ENCODE measurements at places on chromosomes 7 and 10. TPM values are rescaled to one million over a fixed set of nuclear protein-coding genes. Genes with fewer than 3 reads are reported as not detected.

DNA sequence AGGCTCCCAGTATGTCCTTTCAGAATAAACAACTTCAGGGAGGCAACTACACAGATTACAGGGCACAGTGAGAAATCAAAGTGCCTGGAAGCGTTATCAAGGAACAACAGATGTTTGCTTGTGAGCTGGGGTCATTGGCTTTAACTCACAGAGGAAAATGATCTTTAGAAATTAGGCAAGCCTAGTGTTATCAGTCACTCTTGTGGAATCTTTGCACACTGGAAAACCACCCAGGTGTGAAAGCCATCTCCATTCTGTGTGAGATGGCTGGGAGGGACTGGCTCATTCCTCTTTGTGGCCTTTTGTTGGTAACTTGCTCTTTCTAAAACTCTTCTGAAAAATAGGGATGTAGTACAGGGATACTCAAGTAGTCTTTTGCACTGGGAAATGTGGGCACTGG is 716.0 kb downstream of the XPNPEP1 start:
- DNase-seq: no peak

DNA sequence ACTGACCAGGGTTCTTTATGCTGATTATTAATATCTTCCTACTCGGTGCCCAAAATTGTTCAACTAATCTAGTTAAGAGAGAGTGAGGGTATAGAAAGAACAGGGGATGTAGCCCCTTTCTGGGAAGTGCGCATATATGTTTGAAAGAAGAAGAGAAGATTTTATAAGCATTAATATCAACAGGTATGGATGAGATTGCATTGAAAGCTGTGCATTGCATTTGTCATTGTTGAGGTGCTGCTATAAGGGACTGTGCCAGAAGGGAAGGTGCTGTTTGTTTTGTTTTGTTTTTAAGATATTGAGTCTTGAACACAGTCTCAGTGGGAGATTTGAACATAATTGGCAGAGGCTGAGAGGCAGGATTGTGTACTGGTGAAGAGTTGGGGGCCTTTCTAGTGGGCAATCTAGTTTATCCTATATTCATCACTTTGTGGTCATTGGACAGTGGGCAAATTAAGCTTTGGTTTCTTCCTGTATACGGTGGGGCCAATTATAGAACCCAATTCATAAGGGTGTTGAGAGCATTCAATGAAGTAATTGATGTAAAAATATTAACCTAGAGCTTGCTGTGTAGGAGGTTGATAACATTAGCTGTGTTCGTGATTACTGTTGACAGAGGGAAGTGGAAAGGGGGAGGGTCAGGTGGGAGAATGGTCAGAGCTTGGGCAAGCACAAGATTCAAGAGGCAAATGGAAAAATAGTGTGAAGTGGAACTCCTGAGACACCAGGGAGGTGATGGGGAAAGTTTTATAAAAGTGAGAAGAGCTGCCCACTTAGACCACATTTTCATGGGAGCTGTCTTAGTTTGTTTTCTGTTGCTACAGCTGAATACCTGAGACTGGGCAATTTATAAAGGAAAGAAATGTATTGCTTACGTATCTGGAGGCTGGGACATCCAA is 19.9 kb upstream of the PCGF5 start:
- DNase-seq: no peak

DNA sequence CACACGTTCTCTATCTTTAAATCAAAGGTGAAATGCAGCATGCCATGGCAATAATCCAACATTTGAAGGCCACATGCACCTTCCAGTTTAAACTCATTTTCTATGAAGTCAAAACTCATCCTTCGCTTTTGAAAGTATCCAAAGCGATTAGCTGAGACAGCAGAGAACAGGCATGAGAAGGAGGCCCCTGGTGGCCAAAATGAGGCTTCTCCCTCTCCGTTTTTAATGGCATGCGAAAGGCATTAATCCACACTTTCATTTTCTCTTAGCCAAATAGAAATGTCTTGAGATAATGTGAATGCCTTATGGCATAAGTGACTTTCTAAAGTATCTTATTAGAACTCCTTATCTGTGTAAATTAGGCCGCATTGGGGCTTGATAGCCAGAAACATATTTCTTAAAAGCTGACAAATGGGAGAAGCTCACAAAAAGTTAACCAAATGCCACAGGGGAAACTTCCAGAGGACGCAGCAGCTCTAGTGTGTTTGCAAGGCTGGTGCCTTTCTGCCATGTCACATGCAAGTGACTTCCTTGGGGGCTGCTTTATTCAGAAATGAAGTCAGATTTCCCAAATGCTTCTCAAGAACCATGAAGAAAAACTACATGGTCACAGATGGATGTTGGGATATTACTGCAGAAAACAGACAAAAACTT is 1189.6 kb downstream of the SORCS1 start:
- peak; percentile 57 for DNase-seq

SORBS1 gene
- 3.7 TPM for total RNA-seq

ELOVL3 gene
- total RNA-seq: 0.40 TPM

- no peak for DNase-seq
These were observed 73.6 kb downstream of the MINPP1 start for GRCh38 chr10:87578160-87578841.

FKBP9 gene
- 62.3 TPM for total RNA-seq

SLC13A1 gene
- not detected for total RNA-seq

DNA sequence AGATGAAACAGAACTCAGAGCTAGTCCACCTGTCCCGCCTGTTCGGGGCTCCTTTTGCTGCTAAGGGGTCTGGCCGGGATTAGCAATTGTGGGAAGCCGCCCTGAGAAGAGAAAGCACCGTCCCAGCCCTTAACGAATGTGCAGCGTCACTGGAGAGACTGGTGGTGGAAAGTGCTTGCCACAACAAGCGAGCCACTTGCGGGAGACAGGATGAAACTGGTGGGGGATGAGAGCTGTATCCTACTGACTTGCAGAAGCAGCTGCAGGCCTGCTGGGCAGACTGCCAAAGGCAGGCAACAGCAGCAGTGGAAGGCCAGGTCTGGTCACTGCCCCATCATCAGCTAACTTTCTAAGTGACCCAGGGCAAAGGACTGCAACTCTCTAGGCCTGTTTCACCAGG is 95.4 kb downstream of the FAM53B start:
- no peak for DNase-seq

- no peak for DNase-seq
These were observed at the start of gene LEP for GRCh38 chr7:128240696-128241386. Gene LEP, plus strand, starts transcription at chr7:128241278. Its CDS starts 10,741 bp downstream, at chr7:128252019.

GRCh38 chr10:95532536-95532935 is 28.6 kb downstream of the SORBS1 start:
- DNase-seq: no peak

ZNF22 gene
- 17.6 TPM for total RNA-seq

GRCh38 chr10:29317423-29318021 is 28.7 kb downstream of the LYZL1 start:
- no peak for DNase-seq

GRCh38 chr10:77741746-77742145 is 104.1 kb upstream of the KCNMA1 start:
- DNase-seq: no peak

UNCX gene
- total RNA-seq: not detected

DNA sequence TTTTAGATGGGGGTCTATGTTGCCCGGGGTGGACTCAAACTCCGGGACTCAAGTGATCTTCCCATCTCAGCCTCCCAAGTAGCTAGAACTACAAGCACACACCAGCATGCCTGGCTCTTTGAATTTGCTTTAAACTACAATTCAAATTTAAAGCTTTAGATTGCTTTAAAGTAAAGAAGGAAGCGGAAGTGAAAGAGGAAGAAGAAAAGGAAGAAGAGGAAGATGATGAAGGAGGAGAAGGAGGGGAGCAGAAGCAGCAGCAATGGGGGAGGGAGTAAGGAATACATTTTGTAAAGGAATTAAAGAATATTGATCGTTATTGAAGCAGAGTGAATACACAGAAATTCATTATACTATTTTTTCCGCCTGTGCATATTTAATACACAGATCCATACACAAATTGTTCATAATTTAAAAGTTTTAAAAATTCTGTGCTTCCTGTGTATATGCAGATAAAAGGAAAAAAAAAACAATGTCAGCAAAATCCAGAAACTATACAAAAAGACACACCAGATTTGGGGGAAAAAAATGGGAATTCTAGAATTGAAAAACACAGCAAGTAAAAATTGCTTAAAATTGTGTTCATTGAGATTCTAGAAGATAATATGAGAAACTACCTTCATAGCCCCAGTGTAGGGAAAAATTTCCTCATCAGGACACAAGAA is 60.8 kb upstream of the KCNMA1 start:
- no peak for DNase-seq

- DNase-seq: peak; percentile 73
These were observed 39.3 kb downstream of the FAS start for GRCh38 chr10:89029785-89030437.

TAC1 gene
- not detected for total RNA-seq

DNA sequence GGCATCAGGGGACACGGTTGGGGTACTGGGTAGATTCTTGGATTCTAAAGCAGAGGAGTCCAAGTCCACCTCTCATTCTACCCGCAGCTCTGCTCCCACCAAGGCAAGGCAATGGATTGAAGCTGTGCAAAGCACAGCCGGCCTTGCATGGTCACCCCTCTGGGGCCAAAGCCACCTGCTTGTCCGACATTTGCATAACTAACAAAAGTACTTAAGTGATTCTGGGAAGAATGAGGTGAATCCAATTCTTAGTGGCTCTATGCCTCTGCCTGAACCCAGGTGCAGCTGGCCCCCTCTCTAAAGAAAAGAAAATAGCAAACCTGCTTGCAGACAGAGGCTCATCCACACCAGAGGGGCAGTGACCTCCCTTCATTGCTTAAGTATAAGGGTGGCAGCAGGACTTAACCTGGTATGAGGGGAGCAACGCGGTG is 10.7 kb upstream of the COBL start:
- DNase-seq: no peak

DNA sequence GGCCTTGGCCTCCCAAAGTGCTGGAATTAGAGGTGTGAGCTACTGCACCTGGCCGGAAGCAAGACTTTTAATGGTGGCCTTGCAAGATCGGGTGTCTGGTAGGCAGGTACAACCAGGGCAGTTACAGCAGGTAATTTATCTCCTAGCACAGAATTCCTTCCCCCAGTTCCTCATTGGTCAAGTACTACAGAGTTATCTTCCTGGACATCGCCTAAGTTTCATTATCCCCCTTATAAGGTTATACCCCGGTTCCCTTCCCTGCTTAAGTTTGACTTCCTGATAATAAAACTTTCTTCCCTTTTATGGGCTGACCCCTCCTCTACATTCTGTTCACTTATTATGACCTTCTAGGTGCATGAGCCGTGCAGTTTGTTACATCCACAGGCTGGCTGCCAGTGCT is 19.0 kb upstream of the CYP3A43 start:
- DNase-seq: no peak

- peak; percentile 70 for DNase-seq
These were observed 75.7 kb upstream of the EFCAB10 start for GRCh38 chr7:105656922-105657521.

EGR2 gene
- total RNA-seq: 2.7 TPM

- DNase-seq: no peak
These were observed 212.7 kb downstream of the HERPUD2 start for GRCh38 chr7:35482231-35482630.

GIMAP5 gene
- not detected for total RNA-seq

GRCh38 chr7:2932402-2933251 is 88.5 kb upstream of the GNA12 start:
- no peak for DNase-seq

CDHR1 gene
- total RNA-seq: not detected

- DNase-seq: peak; percentile 99
These were observed 98.5 kb downstream of the CABCOCO1 start for GRCh38 chr10:61760943-61761824.

DNA sequence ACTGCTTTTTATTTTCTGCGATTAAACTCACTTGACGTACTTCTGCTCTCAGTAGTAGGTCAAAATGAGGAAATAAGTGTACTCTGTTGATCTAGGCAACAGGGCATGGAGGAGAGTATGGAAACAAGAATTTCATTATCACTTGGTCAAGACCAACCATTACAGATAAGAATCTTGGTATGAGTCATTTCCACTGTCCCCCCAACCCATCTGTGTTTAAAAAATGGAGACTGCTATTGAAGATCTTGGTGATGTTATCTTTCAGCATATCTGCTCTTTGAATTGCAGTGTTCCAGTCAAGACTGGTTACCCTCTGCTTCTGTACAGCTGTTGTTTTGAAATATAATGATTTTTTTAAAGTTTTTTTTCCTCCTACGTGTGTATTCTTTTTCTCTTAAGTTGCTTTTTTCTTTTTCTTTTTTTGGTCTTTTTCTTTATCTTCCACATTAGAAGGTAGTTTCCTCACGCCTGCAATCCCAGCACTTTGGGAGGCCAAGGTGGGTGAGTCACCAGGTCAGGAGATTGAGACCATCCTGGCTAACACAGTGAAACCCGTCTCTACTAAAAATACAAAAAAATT is 11.7 kb downstream of the STAM start:
- DNase-seq: no peak

CYP2C19 gene
- total RNA-seq: not detected

PNLIPRP1 gene
- not detected for total RNA-seq

MARCHF5 gene
- total RNA-seq: 6.7 TPM

- DNase-seq: no peak
These were observed 42.9 kb downstream of the C10orf120 start for GRCh38 chr10:122656741-122657140.

DNA sequence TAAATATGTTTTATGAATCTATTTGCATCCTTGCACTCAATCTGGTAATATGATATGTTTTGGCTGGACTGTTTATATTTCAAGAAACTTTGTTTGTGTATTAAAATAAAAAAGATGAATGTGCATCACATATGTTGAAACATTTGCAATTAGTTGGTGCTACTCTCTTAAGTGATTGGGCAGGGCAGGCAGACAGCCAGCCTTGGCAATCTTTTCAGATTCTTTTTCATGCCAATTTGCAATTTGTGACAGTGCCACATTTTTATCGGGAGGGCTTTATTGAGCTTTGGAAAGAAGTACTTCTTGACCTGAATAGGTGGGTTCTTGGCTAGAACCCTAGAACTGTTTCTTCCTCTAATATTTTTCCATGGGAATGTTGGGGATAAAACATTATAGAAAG is 152.2 kb downstream of the NXPH1 start:
- DNase-seq: no peak

DNA sequence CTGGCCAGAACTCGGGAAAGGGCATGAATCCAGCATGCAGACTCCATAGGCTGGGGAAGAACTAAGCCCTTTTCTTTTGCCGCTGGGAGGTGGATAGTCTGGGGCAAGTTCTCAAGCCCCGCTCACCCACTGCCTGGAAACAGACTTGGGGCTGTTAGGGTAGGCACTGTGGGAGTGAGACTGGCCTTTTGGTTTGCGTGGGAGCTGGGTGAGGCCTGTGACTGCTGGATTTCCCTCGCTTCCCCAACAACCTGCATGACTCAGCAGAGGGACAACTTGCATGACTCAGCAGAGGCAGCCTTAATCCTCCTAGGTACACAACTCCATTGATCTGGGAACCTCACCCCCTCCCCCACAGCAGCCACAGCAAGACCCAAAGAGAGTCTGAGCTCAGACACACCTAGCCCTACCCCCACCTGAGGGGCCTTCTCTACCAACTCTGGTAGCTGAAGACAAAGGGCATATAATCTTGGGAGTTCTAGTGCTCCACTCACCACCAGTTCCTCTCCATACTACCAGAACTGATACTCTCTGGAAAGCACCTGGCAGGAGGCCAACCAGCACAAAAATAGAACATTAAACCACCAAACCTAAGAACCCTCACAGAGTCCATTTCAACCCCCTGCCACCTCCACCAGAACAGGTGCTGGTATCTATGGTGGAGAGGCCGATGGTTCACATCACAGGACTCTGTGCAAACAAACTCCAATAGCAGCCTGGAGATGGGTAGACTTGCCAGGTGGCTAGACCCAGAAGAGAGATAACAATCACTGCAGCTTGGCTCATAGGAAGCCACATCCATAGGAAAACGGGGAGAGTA is 81.4 kb upstream of the LAMB4 start:
- DNase-seq: peak; percentile 85

- DNase-seq: peak; percentile 2
These were observed 135.5 kb upstream of the FRMD4A start for GRCh38 chr10:14466257-14466656.

All from PC-3 (cell line).